ENCODE measurements at places on chromosomes 7 and 10. TPM values are rescaled to one million over a fixed set of nuclear protein-coding genes. Genes with fewer than 3 reads are reported as not detected.

Gene RTKN2
- 8.4 TPM for total RNA-seq

Gene TRIM24
- total RNA-seq: 62.3 TPM

Gene SHH
- 0.16 TPM for total RNA-seq

Gene EFCAB10
- 0.38 TPM for total RNA-seq

Gene CEP55
- 3.7 TPM for total RNA-seq

Gene PIP
- not detected for total RNA-seq

Gene DGKI
- 6.3 TPM for total RNA-seq

Gene TBX20
- total RNA-seq: 1.1 TPM

Gene VSTM2A
- 0.20 TPM for total RNA-seq

Gene FFAR4
- total RNA-seq: not detected

Gene PTPRE
- 15.8 TPM for total RNA-seq

Gene FOXP2
- 3.3 TPM for total RNA-seq

Gene ITIH5
- total RNA-seq: 3.7 TPM

Gene AKR1C8
- not detected for total RNA-seq

Gene SRRM3
- total RNA-seq: 2.7 TPM

Gene FXYD4
- not detected for total RNA-seq

Gene DRGX
- not detected for total RNA-seq

Gene FBXL15
- total RNA-seq: 8.6 TPM

Gene MEPCE
- 20.2 TPM for total RNA-seq

Gene OGDHL
- 1.9 TPM for total RNA-seq

Gene DDIT4
- 244 TPM for total RNA-seq

Gene GRIFIN
- not detected for total RNA-seq

Gene STAG3
- 0.36 TPM for total RNA-seq

Gene GBX1
- total RNA-seq: not detected

Gene PAX4
- not detected for total RNA-seq

Gene COL26A1
- 6.8 TPM for total RNA-seq

Gene SEPTIN14
- not detected for total RNA-seq

Gene AUTS2
- 68.2 TPM for total RNA-seq

Gene LRRC4
- total RNA-seq: 4.5 TPM

Gene LBX1
- total RNA-seq: not detected

Gene CDC14C
- total RNA-seq: 0.17 TPM

Gene CALHM3
- not detected for total RNA-seq

Gene OR2A42
- not detected for total RNA-seq

Gene C10orf105
- total RNA-seq: not detected

Gene ACHE
- 18.9 TPM for total RNA-seq

Gene PLEKHA8
- total RNA-seq: 34.7 TPM

Gene TMEM213
- not detected for total RNA-seq

Gene PDK4
- 0.29 TPM for total RNA-seq

Gene FZD8
- 30.9 TPM for total RNA-seq

Gene DNA2
- total RNA-seq: 5.8 TPM

Gene TFEC
- total RNA-seq: 1.8 TPM

Gene WASHC2A
- total RNA-seq: 41.2 TPM

Gene FAM25C
- total RNA-seq: not detected

Gene GHRHR
- total RNA-seq: not detected

Gene TAS2R41
- total RNA-seq: not detected

Gene GPR158
- 0.12 TPM for total RNA-seq

Gene A1CF
- total RNA-seq: not detected

Gene TDRD1
- not detected for total RNA-seq

Gene ECHDC3
- total RNA-seq: 1.9 TPM

Gene CRYGN
- total RNA-seq: not detected

Gene EPO
- total RNA-seq: not detected

Gene CNPY1
- not detected for total RNA-seq

Gene RBM20
- total RNA-seq: 1.5 TPM

Gene ZCWPW1
- total RNA-seq: 2.6 TPM

Gene CXCL12
- total RNA-seq: 48.2 TPM

Data from astrocyte (in vitro differentiated cells and primary cell).